Stomach (tissue), 19 donors: ENCODE measurements at places on chromosomes 5 and 9. TPM values are rescaled to one million over a fixed set of nuclear protein-coding genes. Genes with fewer than 3 reads are reported as not detected.

OLFML2A gene
- total RNA-seq = 91.2 TPM

ANKRD34B gene
- total RNA-seq = not detected

- peak overlapping the region; percentile 92 for H3K27ac ChIP-seq
- DNase-seq = no peak
- H3K36me3 ChIP-seq = peaks cover 26% of the 10 kb centered on the region
- peak overlapping the region; percentile 76 for H3K4me3 ChIP-seq
Observed at GRCh38 chr9:35606138-35606504, 1.1 kb downstream of the TESK1 start.

GRCh38 chr5:165119175-165119574 lies 1613.8 kb downstream of the MAT2B start:
- no peaks in the 10 kb centered on the region for H3K4me1 ChIP-seq
- no peaks in the 10 kb centered on the region for H3K36me3 ChIP-seq
- DNase-seq = no peak
- H3K4me3 ChIP-seq = no peak overlapping the region
- no peaks in the 10 kb centered on the region for H3K27me3 ChIP-seq

- H3K4me1 ChIP-seq = no peaks in the 10 kb centered on the region
- no peak within 1 kb of the TSS for H3K4me3 ChIP-seq
- H3K27me3 ChIP-seq = peaks cover 5% of the 10 kb centered on the region
Observed at GRCh38 chr5:171785517-171785916, at the start of gene SMIM23. Gene SMIM23, plus strand, starts transcription at chr5:171785817. Its CDS starts 55 bp downstream, at chr5:171785872.
